Hippocampal formation (tissue), 2 donors: ENCODE measurements at places on chromosomes 2 and 18.

DNA sequence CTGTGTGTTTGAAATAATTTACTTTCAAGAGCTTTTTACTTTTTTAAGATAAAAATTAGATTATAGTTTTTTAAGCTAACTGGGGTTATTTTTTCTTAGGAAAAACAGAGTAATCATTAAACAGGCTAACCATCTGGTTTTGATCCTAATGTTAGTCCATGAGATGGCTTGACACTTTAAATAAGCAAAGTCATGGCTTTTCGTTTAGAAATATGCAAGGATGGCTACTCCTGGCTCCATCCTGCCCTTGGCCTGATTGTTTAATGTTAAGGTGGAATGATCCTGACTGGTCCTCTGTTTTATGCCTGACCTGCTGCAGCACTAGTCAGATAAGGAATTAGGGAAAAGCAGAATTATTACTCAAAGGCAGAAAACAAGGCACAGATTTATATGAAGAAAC lies 39.7 kb upstream of the PNPT1 start:
- no peak for DNase-seq

DNA sequence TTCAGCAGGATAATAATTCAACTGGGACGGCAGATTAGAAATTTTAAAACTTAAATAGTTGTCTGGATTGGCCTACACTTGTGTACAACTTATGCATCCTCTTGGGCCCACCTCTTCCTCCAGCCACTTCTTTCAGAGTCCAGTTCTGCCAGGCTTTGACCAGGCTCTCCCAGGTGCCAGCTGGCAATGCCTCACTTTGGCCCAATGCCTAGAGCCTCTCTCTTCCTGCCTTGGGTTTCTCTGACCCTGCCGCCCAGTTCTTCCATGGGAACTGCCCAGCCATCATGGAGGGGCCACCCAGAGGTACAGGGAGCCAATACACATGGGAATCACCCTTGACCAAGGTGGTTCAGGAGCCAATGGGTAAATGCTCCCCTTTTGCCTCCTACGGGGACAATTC lies 135.5 kb downstream of the IRS1 start:
- DNase-seq: no peak

GRCh38 chr2:163670929-163671328 lies 64.9 kb downstream of the FIGN start:
- DNase-seq: no peak

DNA sequence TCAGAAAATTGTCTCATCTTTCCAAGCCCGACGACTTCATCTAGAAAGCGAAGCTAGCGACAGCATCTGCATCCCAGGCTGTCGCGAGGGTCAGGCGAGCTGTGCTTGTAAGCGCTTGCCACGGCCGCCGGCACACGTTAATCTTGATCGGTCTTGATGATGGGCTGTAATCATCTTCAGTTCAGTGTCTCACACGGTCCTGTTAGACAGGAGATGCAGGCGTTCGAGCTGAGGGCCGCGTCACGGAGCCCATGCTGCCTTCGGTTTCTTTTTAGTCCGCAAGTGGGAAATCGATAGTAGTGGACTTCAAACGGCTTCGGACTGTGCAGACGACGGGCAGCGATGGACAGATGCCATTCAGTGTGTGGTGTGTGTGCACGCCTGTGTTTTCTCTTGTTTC lies 43.6 kb downstream of the ADI1 start:
- DNase-seq: peak; percentile 35

- no peak for DNase-seq
Observed at GRCh38 chr2:118808429-118808809, 39.0 kb downstream of the EN1 start.

- DNase-seq: peak; percentile 49
Observed at GRCh38 chr2:235505181-235505741, 11.4 kb downstream of the AGAP1 start.

- no peak for DNase-seq
Observed at GRCh38 chr2:104091894-104092293, 762.0 kb upstream of the POU3F3 start.

DNA sequence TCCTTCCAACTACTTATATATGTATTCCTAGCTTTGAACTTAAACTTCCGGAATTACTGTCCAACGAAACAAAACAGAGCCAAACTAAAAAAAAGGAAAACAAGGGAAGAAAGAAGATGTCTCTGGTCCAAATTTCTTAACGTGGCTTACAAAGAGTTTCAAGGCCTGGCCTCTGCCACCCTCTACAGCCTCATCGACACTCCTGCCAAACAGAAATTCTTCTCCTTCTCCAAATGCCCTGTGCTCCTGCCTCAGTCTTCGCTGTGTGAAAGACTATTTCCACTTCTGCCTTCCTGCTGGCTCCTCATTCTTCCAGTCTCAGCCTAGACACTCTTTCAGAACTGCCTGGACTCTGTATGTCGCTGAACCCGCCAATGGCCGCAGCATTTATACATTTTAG lies 249.2 kb downstream of the TXNL1 start:
- DNase-seq: peak; percentile 43

DNA sequence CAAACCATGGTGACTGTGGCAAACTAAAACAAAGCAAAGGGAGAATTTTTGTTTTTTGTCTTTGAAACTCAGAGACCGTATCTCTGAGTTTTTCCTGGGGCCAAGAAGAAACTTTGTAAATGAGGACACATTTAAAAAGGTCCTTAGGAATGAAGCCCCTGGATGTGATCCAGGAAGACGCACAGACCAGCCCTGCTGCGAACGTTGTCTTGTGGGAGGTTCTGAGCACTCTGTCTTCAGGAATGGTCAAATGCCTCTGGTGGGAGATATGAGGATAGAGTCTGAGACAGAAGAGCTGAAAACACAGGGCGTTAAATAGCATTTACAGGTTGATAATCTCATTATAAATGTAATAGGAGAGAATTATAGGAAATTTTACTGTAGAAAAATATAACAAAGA lies 893.5 kb upstream of the KLHL29 start:
- DNase-seq: no peak

GRCh38 chr2:100021791-100022340 lies 120.5 kb downstream of the AFF3 start:
- DNase-seq: no peak

DNA sequence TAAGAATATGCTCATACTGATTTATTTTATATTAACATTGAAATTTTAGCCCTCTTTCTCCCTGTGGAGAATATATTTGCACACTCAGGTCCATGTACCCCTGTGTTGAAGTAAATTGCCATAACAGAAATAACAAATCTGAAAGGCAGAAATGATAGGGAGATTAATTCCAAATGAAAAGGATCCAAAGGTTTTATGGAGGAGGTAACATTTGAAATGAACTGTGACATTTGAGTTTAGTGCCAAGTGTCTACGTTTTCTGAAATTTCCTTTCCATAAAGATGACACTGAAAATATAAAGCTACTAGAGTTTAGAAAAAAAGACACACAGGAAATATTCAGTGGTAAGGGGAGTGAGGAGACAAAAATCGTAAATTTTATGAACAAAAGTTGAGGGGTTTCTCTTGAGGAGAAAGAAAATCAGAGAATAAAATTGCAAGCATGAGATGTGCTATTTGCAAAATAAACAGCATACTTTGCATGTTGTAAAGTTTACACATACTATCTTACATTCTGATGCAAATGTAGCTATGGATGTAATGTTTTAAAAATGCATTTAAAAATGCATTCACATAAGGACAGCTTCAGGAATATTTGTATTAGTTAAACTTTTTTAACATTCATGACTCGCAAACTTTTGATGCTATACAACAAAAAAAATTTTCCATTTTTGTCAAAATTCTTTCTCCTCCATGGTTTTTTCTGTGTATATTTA lies 69.5 kb downstream of the BAZ2B start:
- DNase-seq: no peak

DNA sequence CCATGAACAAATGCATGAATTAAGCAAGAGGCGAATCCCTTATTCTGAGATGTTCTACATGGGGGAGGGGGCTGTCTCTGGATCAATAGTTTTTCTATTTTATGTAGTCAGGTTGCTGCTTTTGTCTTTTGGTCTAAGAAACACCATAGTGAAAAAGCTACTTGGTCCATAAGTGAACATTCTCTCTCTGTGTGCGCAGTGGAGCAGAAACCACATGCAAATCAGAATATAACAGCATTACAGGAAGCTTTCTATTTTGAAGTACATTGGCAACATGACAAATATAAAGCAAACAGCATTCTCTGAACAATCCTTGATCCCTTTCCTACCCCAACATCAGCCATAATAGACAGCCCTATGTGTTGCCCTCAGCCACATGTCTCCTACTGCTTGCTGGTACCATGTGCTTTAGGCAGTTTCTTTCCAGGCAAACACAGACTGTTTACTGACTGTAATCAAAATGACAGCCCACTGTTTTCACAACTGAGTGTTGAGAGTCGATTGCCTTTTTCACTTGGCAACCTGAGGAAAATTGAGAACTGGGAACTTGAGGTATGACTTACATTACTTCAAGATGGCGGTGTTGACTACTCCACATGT lies 10.6 kb downstream of the SCN3A start:
- DNase-seq: no peak

DNA sequence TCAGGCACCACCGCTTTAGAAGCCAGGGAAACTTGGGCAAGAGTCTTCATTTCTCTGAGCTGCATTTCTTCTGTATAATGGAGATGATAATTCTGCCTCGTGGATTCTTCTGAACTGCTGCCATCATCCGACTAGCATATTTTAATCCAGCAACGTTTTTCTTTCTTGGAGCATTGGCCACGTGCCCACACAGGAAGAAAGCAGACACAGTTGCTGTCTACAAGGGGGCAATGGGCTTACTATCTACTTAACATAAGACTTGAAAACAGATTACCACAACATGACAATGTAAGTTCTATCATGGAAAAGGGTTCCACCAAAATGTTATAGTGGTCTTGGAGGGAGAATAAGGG lies 176.5 kb downstream of the FAM210A start:
- DNase-seq: no peak
